ENCODE measurements at places on chromosomes 4 and X.

GRCh38 chrX:111095974-111096895, at the start of gene PAK3:
Gene PAK3 (plus strand): TSS chrX:111096191. CDS start chrX:111123104, 26,913 bp downstream.
- no peak for DNase-seq

GRCh38 chr4:96103086-96103485, 263.2 kb downstream of the PDHA2 start:
- no peak for DNase-seq

GRCh38 chr4:88109123-88109881, 49.1 kb downstream of the ABCG2 start:
- no peak for DNase-seq

DNA sequence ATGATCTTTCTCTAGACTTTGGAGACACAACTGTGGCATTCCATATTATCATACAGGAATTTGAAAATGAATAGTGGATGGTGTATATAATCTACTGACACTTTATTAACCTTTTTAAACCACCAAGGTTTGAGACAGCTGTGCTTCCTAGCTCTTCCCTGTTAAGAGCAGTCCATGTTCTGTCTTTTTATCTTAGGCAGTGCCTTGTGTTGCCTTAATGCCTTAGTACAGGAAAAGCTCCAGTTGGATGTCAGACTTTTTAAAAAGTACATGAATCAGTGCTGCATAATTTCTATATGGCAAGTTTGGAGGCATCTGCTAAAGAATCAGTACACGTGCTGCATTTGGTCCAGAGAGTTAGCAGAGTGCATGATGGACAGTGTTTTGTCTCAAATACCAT, 45.1 kb downstream of the OCRL start:
- DNase-seq, result no peak

DNA sequence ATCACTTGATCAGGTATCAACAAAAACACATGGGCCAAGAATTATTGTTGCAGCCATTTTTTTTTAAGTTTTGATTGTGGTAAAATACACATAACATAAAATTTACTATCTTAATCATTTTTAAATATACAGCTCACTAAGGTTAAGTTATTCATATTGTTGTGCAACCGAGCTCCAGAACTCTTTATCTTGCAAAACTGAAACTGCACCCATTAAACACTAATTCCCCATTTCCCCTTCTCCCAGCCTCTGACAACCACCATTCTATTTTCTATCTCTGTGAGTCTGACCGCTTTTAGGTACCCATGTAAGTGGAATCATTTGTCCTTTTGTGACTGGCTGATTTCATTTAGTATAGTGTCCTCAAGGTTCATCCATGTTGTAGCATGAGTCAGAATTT, 126.2 kb upstream of the NDP start:
- DNase-seq, result no peak

GRCh38 chr4:61376301-61376700, 176.2 kb downstream of the ADGRL3 start:
- DNase-seq, result no peak
